ENCODE measurements at places on chromosomes 2 and 18. TPM values are rescaled to one million over a fixed set of nuclear protein-coding genes. Genes with fewer than 3 reads are reported as not detected.

GRCh38 chr2:73291461-73292315, 1.7 kb downstream of the EGR4 start:
- DNase-seq = no peak

DNA sequence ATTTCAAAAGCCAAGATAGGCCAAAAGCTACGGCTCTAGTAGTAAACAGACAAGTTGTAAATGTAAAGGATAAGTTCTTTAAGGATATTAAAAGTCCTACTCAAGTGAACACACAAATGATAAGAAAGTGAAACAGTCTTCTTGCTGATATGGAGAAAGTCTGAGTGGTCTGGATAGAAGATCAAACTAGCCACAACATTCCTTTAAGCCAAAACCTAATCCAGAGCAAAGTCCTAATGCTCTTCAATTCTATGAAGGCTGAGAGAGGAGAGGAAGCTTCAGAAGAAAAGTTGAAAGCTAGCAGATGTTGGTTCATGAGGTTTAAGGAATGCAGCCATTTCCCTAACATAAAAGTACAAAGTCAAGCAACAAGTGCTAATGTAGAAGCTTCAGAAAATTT, 111.7 kb upstream of the ZEB2 start:
- DNase-seq = no peak

GRCh38 chr2:172299741-172300140, 127.6 kb upstream of the ITGA6 start:
- DNase-seq = no peak

DNA sequence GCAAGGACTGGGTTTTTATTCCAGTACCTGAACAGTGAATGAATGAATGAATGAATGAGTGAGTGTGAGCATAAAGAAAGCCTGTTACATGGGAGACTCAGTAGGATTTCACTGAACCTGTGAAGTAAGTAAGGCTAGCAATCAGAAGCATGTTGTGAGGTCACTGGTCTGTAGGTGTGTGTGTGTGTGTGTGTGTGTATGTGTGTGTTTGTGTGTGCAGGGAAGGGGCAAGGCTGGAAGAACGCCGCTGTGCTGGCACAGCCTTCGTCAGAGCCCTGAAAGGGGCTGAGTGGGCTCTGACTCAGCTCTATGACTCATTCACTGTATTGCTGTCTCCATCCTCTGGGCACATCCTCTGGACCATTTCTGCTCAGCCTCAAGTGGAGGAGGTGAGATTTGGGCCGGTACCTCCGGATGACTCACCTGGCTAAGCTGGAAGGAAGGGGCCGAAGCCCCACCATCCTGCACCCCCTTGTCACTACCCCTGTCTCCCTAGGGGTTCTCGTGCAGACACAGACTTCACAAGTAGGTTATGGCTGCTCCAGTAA, 51.4 kb upstream of the MRPL33 start:
- no peak for DNase-seq

- DNase-seq = no peak
These were observed 70.4 kb upstream of the DTNA start for GRCh38 chr18:34639687-34640086.

- no peak for DNase-seq
These were observed 180.5 kb downstream of the AGPS start for GRCh38 chr2:177573120-177573519.

GRCh38 chr2:55090702-55091101, 40.5 kb upstream of the RTN4 start:
- DNase-seq = no peak

GRCh38 chr18:39260565-39260964, 1695.0 kb upstream of the CELF4 start:
- no peak for DNase-seq

DNA sequence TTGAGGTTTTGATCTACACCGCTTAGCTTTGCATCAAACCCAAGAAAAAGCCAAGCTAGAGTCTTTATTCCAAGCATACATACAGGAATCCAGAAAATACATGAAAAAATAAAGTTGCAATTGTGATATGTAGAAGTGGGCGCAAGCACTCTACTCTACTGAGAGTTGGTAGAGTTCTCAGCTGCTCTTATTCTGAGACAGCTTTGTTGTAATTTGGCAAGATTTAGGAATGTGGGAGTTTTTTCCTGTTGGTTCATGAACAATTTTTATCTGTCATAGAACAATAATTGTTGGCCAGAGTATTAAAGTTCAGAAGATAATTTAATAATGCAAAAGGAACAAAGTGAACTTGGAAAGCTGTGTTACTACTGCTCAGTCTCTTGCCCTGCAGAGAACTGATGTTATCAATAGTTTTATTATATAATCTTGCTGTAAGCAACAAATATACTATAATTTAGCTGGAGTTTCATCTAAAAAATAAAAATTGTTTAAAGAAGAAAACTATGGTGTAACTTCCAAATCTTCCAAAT, 302.0 kb upstream of the RND3 start:
- no peak for DNase-seq

- no peak for DNase-seq
These were observed 45.8 kb upstream of the SMIM21 start for GRCh38 chr18:75473316-75473715.

DNA sequence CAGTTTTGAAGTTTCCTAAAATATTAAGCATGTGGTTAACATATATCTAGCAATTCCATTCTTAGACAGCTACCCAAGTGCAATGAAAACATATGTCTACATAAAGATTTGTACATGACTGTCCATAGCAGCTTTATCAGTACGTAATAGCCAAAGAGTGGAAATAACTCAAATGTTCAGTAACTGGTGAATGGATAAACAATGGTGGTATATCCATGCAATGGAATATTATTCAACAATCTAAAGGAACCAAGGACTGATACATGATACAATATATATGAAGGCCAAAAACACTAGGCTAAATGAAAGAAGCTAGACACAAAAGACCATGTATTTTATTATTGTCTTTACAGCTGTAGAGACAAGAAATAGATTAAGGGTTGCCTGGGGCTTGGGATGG, 361.4 kb downstream of the ALK start:
- no peak for DNase-seq

The SOX11 gene
- total RNA-seq = not detected

The UCN gene
- 1.3 TPM for total RNA-seq

DNA sequence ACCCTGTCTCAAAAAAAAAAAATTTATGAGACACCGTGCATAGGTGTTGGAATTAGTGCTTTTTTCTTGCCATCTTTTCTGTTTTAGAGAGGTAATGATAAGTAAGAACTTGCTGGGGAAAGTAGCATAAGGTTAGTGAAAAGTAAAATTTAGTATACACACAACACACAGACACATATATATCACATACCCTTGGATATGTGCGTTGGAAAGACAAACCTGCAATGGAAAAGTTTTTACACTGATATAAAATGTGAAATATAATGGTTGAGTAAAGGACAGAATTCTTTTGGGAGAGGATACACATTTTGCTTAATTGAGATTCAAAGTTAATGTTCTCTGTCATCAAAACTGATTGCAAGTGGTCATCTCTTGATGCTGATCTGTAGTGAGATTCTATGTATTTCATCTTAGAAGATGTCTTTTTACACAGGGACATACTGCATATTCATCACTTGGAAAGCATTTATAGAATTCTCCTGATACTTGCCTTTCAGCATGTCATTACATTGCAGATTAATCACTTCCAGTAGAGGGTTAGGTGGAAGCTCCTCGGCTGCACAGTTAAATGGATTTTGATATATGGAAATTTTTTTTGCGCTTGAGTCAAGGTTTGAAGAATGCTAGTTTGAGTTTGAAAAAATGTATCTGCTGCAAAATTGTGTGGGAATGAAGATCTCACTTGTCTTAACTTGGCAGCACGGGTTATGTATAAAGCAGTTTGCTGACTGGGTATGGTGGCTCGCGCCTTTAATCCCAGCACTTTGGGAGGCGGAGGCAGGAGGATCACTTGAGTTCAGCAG, 13.5 kb downstream of the PPP1CB start:
- no peak for DNase-seq

DNA sequence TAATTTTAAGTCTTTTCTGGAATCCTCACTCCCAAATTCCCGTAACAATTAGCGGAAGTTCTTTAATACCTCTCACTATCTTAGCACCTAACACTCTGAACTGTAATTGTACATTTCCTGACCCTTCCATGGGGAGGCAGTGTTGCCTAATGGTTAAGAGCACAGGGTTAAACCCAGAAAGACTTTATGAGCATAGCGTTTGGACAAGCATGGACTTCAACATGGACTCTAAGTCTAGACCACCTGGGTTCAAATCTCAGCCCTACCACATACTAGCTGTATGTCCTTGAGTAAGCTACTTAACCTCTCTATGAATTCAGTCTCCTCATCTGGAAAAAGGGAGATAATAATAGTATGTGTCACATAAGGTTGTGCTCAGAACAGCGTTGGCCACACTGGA, 13.0 kb downstream of the ANTXR1 start:
- no peak for DNase-seq
